ENCODE measurements at places on chromosomes 13 and 19.

DNA sequence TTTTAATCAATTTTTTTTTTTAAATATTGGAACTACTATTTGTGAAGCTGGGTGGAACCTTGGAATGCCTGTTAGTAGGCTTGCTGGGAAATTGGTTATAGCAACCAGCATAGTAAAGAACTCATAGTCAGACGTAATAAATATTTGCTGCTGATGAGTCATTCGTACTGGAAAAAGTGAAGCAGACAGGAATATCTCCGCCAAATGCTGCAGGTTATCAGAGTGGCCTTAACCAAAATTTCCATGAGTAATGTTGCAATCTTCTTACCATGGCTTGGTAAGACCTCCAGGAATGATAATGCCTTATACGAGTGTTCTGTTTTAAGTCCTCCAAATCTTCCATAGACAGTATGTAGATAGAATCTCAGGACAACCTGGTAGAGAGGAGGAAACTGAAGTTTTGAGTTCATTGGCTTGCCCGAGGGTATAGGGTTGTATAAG is 34.2 kb downstream of the MBNL2 start:
- peak; percentile 89 for DNase-seq

- no peak for DNase-seq
Measured at GRCh38 chr13:98892821-98893220, 85.0 kb downstream of the DOCK9 start.

GRCh38 chr19:32458500-32459123 is 53.0 kb downstream of the DPY19L3 start:
- DNase-seq, result no peak

GRCh38 chr13:20301403-20302071 is 69.4 kb upstream of the GJB6 start:
- no peak for DNase-seq

DNA sequence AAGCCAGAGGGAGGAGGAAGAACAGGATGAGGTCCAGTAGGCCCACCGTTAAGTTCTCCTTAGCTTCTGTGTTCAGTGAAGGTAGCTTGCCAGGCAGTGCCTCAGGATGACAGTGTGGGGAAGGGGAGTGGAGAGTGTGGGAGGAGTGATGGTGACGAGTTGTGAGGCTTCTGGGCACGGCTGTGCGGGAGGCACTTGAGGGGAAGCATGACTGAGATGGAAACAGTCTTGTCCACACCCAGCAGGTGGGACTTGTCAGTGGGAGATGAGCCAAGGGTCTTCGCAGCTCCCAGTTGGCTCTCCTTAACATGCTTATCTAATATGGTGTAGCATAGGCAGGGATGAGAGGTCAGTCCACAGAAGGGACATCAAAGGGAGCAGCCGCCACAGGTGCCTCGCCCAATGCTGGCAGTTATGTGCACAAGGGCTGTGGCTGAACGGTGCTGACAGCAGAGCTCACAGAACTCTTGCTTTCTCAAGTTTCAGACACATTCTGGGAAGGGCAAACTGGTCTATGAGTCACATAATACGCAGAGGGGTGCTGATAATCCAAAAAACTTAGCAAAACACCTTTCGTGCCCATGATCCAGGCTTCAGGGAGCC is 47.5 kb downstream of the OXGR1 start:
- no peak for DNase-seq

All from LoVo (cell line).